Spinal cord (tissue), 10 donors: ENCODE measurements at places on chromosomes 16 and 17.

- no peaks in the 10 kb centered on the region for H3K27me3 ChIP-seq
- H3K4me3 ChIP-seq: no peak overlapping the region
- peak; percentile 34 for DNase-seq
- H3K4me1 ChIP-seq: no peaks in the 10 kb centered on the region
- no peak overlapping the region for H3K27ac ChIP-seq
Measured at GRCh38 chr17:41153856-41154255, 4.2 kb upstream of the KRTAP4-5 start.

GRCh38 chr17:67059372-67059771, 15.0 kb downstream of the CACNG1 start:
- no peaks in the 10 kb centered on the region for H3K36me3 ChIP-seq
- H3K4me3 ChIP-seq: no peak overlapping the region
- no peaks in the 10 kb centered on the region for H3K27me3 ChIP-seq
- no peak for DNase-seq
- H3K4me1 ChIP-seq: peaks cover 5% of the 10 kb centered on the region

DNA sequence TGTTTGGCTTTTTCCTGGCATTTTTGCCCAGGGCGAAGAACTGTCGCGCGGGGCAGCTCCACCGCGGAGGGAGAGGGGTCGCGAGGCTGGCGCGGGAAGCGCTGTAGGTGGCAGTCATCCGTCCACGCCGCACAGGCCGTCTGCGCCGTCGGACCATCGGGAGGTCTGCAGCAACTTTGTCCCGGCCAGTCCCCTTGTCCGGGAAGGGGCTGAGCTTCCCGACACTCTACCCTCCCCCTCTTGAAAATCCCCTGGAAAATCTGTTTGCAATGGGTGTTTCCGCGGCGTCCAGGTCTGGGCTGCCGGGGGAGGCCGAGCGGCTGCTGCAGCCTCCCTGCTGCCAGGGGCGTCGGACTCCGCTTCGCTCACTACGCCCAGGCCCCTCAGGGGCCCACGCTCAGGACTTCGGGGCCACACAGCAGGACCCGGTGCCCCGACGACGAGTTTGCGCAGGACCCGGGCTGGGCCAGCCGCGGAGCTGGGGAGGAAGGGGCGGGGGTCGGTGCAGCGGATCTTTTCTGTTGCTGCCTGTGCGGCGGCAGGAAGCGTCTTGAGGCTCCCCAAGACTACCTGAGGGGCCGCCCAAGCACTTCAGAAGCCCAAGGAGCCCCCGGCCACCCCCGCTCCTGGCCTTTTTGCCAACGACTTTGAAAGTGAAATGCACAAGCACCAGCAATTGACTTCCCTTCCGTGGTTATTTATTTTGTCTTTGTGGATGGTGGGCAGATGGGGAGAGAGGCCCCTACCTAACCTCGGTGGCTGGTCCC, 2.3 kb upstream of the CBX4 start:
- no peak overlapping the region for H3K4me3 ChIP-seq
- no peak for DNase-seq
- H3K36me3 ChIP-seq: peaks cover 11% of the 10 kb centered on the region
- peaks cover 40% of the 10 kb centered on the region for H3K27me3 ChIP-seq
- H3K27ac ChIP-seq: no peak overlapping the region
- peaks cover 75% of the 10 kb centered on the region for H3K4me1 ChIP-seq

GRCh38 chr17:42979511-42980273, at the start of gene PTGES3L:
TSS of gene PTGES3L (minus strand) at chr17:42980080. CDS start at chr17:42980053, 27 bp downstream.
- H3K27me3 ChIP-seq: no peaks in the 10 kb centered on the region
- peak within 1 kb of the TSS; percentile 72 for H3K4me3 ChIP-seq
- peak within 1 kb of the TSS; percentile 57 for H3K27ac ChIP-seq
- peaks cover 12% of the 10 kb centered on the region for H3K36me3 ChIP-seq
- no peak for DNase-seq

DNA sequence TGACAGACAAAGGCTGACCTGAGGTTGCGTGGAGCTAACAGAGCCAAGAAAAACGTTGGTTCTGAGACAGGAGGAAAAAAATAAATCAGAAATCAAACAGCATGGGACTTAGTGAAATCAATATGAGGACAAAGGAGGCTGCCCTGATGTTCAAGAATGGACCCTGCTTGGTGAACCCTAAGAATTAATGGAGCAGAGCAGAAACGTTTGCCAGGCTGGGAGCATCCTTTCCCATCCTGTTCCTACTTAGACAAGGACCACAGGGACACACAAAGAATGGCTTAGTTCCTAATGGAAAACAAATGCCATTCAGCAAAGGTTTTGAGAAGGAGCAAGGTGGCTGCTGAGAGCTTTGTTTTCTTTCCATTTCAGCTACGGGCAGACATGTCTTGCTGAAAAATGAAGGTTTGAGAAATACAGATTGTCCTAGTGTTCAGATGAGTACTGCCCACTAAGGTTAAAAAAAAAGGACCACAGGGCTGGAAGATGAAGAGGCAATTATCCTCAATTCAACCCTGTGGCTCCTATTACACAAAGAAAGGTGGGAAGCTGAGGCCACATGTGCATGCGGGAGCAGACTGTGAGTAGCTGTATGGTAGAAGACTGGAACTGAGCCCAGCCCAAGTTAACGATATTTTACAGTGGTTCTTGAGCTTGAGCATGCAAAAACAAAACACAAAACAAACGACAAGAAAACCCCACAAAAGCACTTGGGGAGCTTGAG, 230.1 kb downstream of the SLC39A11 start:
- peaks cover 3% of the 10 kb centered on the region for H3K4me1 ChIP-seq
- DNase-seq: no peak
- no peaks in the 10 kb centered on the region for H3K27me3 ChIP-seq
- no peak overlapping the region for H3K4me3 ChIP-seq
- no peak overlapping the region for H3K27ac ChIP-seq

DNA sequence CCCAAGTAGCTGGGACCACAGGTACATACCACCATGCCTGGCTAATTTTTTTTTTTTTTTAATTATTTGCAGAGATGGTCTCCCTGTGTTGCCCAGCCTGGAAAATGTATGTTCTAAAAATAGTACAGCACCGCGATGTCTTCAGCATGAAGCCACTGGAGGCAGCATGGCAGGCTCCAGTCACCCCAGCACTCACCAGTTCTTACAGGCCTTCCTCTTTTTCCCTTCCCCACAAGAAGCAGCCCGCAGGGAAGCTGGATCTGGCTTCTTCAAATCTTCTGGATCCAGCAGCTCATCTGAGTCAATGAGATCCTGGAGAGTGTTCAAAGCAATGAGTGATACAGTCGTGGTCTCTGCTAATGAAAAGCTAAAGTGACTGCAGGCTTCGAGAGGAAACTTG, 16.2 kb downstream of the CIAPIN1 start:
- H3K27me3 ChIP-seq: no peaks in the 10 kb centered on the region
- no peaks in the 10 kb centered on the region for H3K4me1 ChIP-seq

DNA sequence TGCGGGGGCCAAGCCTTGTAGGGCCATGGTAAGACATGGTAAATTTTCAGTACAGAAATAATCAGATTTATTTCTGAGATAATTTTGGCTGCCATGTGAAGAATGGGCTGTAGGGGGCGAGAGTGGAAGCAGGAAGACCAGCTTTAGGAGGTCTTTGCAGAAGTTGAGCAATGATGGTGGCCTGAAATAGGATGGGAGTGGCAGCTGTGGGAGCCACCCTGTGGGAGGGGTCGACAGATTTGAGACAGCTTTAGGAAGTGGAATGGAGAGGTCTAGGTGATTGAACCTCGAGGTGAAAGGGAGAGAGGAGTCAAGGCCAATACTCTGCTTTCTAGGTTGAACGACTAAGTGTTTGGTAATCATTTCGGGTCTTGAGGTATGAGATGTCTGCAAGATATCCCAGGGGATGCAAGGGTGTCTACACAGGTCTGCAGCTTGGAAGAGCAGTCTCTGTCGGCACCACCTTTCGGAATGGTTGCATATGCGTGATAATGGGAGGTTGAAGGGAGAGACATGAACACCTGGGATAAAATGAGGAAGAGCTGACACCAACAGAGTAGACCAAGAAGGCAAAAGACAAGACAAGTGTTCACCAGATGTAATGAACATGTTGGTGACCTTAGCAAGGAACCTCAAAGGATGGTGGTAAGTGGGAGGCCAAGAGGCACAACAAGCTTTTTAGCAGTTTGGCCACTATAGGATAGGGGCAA, 4.2 kb upstream of the ATXN7L3 start:
- H3K27me3 ChIP-seq: no peaks in the 10 kb centered on the region
- H3K4me1 ChIP-seq: peaks cover 5% of the 10 kb centered on the region
- no peak for DNase-seq
- H3K4me3 ChIP-seq: no peak overlapping the region
